Activated CD8-positive, alpha-beta memory T cell treated with anti-CD3 and anti-CD28 coated beads for 24 hours (primary cell): ENCODE measurements at places on chromosomes 3 and 15.

- DNase-seq, result no peak
Measured at GRCh38 chr3:74435631-74436030, 178.8 kb downstream of the CNTN3 start.

DNA sequence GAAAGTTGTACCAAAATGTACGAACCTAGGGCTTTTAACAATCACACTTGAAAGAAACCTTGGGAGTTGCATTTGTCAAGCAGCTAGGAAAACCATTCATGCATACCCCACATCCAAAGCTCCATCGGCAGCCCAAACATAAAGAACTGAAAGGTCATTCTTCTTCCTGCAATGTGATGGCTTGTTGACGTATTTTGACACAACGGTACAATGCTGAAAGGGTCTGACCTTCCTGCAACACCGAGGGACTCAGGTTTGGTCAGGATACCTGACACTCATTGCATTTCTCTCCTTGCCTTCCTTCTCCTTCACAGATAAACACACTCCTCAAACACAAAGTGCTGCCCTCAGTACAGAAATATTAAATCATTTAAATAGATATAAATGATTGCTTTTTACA, 145.5 kb downstream of the CDIN1 start:
- DNase-seq, result no peak

DNA sequence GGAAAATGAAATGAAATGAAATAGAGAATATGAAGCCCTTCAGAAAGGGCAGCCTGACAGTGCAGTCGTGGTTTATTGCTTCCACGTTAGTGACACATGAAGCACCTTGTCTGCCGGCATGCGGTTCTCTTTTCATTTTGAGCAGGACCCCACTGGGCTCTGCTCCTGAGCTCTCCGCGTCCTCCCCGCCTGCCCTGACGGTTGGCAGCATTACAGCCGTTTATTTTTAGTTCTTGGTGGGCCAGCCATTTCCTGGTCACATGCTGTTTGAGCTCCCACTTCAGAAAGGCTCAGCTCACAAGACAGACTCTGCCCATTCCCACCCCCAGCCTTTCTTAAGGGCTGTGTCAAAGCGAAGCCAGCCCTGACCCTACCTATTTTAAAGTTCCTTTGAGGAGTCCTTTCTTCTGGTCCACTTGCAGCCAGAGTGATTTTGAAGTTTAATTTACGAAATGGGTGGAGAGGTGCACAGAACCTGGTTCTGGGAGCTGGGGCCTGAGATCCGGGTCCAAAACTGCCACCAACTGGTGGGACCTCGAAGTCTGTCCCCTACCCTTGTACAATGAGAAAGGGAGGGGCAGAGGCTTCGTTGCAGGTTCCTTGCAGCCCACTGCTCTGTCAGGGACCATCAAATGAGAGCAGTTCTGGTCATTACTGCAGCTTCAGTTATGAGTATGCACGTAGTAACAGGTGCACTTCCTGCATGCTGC, 60.1 kb downstream of the MGLL start:
- DNase-seq, result no peak

DNA sequence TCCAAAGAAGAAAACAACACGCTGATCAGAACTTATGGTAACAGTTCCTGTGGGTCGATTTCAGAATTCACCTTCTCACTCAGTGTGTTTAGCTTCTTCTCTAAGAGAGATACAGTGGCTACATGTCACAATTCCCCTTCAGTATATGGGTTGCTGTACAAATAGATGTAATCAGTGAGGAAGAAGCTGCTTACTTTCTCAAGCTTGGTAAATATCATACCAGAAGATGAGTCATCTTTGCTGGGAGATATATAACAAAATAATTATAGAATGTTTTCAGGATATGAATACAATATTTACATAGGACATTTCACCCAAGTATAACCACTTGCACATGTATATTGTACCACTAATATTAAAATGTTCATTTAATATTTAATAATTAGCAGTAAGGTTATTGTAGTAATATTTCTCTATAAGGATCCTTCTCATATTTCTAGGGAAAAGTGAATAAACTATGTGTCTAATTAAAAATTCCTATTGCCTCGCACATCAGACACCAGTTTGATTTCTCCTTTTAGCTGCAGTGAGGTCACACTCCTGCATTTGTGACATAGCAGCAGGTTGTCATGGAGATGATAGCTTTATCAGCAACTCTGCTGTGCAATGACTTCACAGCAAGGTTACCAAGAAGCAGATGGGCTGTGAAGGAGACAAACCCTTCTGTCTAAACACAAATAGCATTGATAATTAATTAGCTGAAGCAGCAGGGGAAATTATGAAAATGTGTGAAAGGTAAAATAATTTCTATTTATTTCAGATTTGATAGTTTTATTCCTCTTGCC, 211.4 kb downstream of the TUSC7 start:
- no peak for DNase-seq

- no peak for DNase-seq
Measured at GRCh38 chr3:30538791-30539190, 67.6 kb upstream of the TGFBR2 start.

GRCh38 chr15:48645558-48646330, at the start of gene FBN1:
Gene FBN1 (minus strand): TSS chr15:48645709. CDS start chr15:48644769, 940 bp downstream.
- DNase-seq, result no peak

DNA sequence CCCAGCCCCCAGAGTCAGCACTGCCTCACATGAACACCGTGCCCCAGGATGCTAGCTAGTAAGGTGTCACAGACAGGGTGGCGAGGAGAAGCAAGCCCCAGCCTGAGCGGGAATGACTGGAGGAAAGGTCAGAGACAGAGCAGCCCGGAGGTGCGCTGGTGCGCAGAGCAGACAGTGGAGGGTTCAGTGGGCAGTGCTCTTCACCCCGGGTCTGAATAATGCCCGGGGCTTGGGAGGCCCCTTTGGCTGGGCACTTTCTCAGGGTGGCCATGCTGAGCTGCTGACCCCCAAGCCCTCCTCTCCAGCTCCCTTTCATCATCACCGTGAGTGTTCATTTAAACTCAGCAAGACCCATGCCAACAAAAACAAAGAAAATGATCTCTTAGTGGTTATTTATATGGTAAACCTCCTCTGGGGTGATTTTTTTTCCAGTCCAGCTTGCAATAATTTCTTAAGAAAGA, 110.8 kb downstream of the VGLL4 start:
- no peak for DNase-seq

GRCh38 chr3:11244121-11244677, 28.0 kb upstream of the ATG7 start:
- no peak for DNase-seq

DNA sequence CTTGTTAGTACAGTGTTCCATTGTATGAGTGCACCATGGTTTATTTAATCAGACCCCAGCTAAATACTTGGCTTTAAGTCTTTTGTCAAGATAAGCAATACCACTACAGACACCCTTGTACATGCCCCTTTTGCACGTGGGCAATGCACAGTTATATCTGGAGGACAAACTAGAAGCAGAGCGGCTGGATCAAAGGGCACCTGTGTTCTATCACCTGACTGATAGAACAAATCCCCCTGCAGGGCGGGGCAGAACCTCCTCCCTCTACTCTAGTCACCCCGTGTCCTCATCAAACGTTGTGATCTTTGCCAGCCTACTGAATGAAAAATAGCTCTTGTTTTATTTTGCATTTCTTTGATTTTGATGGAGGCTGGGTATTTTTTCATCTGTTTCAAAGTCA, 314.9 kb downstream of the TLE3 start:
- peak; percentile 60 for DNase-seq

DNA sequence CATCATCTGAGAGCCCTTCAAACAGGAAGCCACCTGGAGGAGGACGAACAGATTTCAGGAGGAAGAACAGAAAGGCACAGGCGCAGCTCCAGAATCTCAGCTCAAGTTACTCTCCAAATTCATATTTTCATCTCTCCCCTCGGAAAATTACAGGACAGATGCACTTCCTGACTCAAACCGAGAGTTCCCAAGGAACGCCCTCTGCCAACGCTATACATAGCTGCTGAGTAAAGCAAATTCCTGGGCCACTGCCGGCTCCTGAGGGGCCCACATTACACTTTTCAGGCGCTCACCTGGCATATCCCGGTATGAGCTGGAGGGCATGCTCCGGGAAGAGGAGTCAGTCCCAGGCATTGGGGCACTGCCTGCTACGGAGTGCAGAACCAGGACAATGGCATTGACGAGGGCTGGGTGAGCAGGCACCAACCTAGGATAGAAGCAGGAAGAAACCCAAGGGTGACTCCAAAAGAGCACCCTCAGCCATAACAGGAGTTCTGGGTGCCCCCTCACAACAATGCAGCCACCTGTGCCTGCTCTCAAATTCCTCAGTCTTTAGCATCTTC, 11.2 kb downstream of the UBL7 start:
- no peak for DNase-seq

- DNase-seq, result no peak
Measured at GRCh38 chr3:148466980-148467740, 230.5 kb upstream of the AGTR1 start.

GRCh38 chr3:14876921-14877333, 58.2 kb downstream of the FGD5 start:
- no peak for DNase-seq

GRCh38 chr15:58291848-58292247, 139.9 kb upstream of the LIPC start:
- DNase-seq, result no peak

DNA sequence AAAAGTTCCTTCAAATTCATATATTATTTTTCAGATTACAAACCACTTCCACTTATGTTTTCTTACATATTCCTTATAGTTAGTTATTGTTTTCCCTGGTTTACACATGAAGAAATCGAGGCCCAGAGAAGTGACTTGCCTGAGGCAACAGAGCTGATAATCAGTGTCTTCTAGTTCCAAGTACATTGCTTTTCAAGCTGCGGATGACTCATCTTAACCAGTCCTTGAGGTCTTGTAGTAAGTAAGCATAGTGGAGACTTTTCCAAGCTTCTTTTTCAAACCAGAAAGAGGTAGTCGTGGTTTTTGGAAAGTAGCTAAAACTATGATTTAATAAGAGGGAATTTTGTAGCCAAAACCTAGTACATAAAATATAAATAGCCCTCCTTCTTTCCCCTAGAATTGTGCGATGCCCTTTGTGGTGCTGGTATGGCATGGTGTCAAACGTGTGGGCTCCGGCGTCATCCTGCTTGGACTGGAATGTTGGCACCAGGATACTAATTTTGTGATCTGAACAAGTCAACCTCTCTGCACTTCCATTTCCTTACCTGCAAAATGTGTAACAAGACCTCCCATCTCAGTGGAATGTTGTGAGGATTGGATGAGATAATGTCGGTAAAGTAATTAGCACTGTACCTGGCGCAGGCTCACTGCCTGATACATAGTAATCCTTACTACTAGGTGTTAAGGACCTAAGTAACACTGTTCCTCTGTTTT, 19.0 kb upstream of the DLG1 start:
- DNase-seq, result no peak

DNA sequence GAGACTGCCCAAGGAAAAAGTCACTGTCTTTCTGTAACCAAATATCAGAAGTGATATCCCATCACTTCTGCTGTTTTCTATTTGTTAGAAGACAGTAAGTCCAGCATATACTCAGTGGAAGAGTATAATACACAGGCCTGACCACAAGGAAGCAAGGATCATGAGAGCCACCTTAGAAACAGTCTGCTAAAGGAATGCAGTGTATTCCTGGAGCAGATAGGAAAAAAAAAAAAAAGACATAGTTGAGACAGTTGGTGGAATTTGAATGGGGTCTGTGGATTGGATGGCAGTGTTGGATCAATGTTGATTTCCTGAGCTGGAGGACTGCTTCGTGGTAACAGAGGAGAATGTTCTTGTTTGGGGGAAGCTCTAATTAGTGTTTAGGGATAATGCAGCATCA, 26.5 kb upstream of the FBXL2 start:
- DNase-seq, result no peak

DNA sequence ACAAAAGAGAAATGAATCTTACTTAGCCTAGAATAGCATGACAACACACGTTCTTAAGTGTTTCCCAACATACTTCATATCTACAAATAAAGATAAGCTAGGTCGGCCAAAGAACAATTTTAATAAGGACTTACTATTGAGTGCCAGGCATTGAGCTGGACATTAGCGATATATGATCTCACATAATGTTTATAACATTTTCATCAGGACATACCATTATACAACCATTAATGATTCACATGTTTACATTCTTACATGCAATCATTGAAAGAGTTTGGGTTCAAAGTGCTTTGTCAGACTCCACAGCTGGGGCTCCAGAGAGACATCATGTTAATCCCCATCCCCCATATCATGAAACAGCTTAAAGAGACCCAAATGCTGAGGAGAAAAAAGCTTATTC, 189.0 kb downstream of the STT3B start:
- DNase-seq, result no peak

DNA sequence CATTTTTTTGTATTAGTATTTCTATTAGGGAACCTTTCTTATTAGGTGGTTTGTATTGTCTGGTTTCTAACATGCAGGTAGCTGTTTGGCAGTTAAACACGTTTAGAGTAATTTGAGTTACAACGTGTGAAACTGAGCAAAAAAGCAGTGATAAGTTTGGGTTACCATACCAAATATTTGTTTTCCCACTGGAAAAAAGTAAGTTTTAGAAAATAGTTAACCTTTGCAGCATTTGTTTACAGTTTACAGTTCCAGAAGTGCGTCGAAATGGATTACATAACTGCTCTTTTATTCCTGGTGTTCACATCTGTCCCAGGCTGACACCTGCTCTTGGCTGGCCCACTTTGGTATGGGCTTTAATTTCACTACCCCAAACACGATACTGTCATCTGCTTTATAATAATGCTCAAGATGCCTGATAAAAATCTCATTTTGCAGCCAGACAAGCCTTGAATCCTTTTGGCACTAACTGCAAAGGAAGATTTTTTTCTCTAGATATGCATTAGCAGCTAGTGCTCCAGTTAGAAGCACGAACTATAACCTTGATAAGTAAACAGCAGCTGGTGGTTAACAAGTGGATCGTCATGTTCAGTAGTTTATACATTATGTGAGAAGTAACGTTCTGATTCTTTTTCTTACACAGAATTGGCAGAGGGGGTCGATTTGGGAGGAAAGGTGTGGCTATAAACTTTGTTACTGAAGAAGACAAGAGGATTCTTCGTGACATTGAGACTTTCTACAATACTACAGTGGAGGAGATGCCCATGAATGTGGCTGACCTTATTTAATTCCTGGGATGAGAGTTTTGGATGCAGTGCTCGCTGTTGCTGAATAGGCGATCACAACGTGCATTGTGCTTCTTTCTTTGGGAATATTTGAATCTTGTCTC, 5.3 kb downstream of the EIF4A2 start:
- DNase-seq, result peak; percentile 57

GRCh38 chr3:33729993-33730392, 11.9 kb upstream of the CLASP2 start:
- no peak for DNase-seq

DNA sequence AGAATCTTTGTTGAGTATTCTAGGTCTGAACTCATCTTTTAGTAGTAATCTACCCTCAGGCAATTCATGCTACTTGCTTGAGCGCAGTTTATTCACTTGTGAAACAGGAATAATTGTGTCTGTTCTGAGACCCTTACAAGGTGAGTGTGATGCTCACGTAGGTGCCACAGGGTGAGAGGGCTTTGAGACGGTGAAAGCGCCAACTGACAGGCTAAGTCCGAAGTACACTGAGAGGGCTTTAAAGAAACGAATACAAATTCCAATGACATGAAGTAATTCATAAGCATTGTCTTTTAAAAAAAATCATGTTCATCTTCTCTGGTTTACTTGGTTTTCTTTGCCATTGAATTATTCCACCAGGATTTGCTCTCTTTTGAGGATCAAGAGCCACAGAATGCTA, 393.7 kb upstream of the RGMA start:
- DNase-seq, result no peak
